ENCODE measurements at places on chromosomes 12 and 14.

DNA sequence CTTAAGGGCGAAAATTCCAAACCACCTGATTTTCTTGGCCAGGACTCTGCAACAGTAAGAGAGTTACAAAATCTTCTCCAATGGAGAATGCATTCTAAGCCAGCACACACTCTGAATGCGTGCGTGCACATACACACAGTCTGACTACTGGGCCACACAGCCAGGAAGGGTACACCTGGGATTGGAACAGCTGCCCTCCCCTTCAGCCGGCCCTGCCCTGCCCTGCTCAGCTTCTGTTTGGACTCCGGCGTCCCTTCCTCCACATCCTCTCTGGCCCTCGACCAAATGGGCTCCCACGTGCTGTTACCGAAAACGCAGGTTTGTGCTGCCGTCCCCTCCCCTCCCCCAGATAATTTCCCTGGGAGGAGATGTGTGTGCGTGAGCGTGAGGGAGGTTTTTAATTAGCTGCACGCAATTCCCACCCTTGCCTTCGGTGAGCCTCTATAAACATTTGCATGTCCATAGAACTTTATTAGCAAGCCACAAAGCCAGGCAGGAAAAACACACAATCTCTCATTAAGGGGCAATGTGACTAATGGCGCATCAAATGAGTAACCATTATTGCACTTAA, 43.0 kb downstream of the CCNK start:
- DNase-seq: no peak

DNA sequence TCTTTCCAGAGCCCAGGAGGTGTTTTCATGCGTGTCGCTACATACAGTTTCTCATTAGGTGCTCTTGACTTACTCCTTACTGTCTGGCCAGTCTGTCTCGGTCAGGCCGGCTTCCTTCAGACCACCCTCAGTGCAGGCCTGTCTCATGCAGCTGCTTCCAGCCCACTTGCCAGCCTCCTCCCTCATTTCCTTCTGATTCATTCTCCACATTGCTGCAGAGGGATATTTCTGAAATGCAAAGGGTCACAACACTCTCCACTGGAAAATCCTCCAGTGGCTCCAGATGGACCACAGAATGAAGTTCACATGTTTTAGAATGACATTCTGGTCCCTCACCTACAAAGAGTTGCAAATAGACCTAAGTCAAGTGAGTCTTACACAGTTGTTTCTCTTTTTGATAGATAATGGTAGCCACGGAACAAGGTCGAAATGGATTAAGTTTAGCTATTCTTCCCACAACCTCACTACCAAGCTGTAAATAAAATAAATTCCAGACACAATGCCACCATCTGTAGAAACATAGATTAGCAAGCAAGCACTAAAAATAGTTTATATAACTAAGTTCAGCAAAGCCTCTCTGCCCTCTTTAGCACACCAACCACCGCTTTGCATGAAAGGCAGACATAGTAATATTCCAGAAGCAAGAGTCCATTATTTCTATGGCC, 146.9 kb downstream of the ESR2 start:
- DNase-seq: no peak

DNA sequence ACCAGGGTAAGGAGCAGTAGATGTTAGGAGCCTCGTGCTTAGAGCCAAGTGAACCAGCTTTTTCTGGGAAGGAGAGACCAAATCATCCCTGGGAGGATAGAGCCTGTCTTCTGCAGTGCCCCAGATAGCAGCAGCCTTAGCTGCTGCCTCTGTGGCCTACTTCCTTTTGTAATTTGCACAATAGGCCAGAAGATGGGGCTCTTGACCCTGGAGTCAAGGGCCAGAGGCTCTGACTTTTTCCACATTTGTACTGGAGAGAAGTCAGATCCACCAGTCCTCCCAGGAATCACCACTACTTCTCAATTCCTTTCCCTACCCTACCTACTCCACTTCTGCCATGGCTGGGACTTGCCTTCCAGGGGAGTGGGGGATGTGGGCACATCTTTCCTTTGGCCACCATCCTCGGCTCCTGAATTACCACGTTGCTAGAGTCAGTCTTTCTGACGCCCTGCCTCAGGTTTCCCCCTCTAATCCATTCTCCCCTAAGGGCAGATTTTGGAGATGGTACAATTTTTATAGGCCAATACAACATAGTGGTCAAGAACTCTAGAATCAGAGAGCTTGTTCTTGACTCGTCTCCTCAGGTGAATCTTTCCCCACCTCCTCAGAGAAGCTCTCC, 3.3 kb upstream of the SLC4A8 start:
- no peak for DNase-seq

DNA sequence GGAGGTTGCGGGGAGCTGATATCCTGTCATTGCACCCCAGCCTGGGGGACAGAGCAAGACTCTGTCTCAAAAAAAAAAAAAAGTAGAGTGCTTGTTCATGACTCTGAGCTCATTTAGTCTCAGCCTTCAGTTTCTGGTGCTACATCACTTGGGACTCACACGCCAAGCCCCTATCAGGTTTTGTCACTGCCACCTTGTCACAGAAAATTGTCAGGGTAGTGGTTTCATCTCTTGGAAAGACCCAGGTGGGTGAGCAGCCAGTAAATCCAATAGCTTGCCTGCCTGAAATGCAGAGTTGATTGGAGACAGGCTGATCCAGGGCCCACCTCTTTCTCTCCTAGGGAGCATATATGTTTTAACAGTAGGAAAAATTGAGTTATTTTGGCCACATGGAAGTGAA, 113.0 kb downstream of the FGD4 start:
- no peak for DNase-seq

- DNase-seq: no peak
Observed at GRCh38 chr12:125271892-125272291, 206.7 kb downstream of the AACS start.

DNA sequence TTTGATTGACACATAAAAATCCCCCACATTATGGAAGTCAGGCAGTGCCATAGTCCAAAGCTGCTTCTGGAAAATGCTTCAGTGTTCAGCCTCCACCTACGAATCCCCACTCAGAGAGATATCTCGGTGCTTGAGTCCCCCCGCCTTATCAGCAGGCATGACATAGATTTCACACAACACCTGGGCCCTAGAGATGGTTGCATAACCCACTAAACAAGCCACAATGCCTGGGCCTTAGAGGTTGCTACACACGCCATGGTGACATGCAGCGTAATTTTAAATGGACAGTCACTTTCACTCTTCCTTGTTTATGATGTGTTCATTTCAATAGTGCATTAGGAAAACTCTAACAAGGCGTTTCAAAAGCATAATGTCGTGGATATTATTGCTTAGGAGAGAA, 38.0 kb downstream of the CCDC60 start:
- DNase-seq: no peak

DNA sequence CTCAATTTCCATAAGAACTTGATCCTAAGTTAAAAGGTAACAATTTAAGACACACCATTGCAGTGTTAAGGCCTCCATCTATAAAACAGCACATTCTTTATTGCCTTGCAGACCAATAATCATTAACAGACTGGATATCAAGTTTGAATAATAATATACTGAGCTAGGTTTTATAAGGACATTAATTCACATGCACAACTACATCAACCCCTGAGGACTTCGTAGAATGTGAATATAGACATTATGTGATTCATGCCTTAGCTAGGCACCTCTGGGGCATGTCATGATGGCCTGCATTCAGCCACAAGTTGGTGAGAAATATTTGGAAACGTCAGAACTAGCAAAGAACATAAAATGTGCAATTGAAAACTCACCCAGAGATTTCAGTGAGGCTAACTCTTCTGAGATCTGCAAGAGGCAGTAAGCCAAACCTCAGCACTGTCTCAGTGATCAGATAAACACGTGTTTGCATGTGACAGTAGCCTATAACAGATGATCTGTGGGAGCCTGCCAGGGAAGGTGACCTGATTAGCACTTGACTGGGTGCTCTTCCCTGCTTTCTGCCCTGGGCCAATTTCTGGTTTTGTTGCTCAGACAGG, 492.2 kb downstream of the FLRT2 start:
- no peak for DNase-seq

GRCh38 chr14:50795142-50795541, 35.8 kb downstream of the NIN start:
- no peak for DNase-seq

DNA sequence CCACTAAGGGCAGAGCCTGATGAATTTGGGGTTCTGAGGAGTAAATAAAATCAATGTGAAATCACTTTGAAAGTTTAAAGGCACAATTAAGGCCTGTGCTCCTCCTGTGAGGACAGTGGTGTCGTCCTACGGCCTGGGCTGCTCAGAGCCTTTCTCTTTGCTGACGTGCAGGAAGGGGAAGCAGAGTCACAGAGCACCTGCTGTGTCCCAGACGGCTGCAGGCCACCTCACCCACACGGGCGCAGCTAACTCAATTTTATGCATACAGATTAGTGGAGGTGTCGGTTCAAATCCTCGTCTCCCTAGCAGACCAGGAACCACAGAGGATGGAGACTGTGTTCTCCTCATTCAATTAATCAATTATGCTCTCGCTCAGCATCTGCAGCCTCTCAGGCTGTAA, 11.4 kb upstream of the DLK1 start:
- no peak for DNase-seq

- DNase-seq: no peak
Observed at GRCh38 chr12:88958946-88959345, 378.7 kb upstream of the KITLG start.

DNA sequence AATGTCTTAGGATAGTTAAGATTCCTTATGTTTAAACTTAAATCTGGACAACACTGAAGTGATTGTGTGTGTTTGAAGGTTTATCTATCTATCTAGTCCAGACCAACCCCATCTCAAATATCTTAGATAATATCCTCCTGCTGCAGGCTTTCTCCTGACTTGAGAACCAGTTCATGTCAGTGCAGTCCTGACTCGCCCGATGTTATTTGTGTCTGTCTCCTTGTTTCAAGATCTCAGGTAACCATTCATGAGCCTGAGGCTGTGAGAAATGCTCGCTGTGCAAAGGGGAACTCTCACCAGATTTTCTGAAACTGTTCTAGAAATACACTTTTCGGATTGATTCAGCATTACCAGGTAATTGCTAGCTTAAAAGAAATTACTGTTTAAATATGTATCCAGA, 356.2 kb downstream of the SNAPC1 start:
- DNase-seq: no peak

DNA sequence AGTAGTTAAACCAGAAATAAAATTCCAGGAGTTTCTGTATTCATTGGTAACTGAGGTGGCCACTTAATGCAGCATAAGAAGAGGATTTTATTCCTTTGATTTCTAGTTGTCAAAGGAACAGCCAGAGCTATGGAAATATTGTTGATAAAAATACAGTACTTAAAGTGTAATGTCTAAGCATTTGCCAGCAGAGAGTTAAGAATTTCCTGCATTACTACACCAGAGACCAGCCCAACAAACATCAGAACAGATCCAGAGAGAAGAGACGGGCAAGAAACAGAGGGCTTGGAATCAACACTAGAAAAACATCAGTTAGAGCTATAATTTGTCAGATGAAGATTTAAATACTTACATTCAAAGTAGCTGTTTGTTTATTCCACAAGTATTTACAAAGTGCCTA, 77.9 kb downstream of the ST8SIA1 start:
- no peak for DNase-seq

DNA sequence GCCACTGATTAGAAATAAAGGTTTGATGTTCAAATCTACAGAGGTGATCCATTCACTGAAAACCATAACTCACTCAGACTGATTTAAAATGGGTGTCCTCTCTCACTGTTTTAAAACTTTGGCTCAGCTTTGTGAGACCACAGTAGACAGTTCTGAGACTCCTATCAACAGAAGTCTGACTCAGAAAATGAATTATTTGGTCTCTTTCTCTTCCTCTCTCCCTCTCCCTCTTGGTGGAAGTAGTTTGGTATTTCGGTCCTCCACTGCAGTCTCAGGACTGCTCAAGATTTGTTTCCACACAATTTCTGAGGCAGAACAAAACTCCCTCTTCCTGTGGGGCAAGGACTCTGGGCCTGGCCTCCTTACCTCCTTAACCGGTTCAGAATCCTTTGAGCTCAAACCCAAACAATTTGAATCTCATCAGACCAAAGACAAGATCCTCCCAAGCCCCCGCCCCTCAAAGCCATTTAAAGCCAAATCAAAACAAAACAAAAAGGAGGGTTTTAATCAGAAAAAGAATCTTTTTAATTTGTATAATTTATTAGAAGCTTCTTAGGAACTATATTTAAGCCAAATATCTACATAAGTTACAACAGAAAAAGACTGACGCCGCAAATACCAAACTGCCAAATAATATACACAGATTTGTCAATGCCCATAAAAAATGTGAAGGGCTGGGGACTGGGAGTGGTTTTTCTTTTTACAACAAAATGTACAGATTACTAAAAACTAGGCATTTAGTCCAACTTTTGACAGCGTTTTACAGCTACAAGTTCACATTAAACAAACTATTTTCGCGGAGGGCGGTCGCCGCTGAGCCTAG, 3.9 kb downstream of the NKX2-1 start:
- no peak for DNase-seq

- no peak for DNase-seq
Observed at GRCh38 chr12:104586351-104586919, 129.7 kb downstream of the CHST11 start.

DNA sequence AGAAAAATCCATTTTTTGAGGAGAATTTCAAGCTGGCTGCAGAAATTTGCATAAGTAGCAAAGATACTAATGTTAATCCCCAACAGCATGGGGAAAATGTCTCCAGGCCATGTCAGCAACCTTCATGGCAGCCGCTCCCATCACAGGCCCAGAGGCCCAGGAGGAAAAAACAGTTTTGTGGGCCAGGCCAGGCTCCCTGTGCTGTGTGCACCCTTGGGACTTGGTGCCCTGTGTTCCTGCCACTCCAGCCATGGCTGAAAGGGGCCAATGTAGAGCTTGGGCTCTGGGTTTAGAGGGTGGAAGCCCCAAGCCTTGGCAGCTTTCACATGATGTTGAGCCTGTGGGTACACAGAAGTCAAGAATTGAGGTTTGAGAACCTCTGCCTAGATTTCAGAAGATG, 76.3 kb downstream of the MGAT4C start:
- DNase-seq: no peak

DNA sequence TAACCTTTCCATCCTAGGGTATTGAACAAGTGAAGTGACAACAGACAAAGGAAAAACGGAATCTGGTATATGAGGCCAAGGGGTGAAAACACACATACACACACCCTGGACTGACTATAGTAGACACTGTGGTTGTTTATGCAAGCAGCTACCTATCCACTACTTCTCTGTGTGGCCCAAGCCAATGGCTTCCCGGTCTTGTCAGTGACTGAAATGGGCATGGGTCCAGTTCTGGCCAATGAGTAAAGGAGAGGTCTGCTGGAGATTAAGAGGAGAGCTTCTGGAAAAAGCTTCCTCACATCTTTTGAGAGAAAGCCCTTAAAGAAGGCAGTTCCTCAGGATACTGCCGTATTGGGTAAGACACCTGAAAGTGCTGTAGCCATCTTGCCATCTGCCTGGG, 19.3 kb downstream of the MBIP start:
- no peak for DNase-seq

DNA sequence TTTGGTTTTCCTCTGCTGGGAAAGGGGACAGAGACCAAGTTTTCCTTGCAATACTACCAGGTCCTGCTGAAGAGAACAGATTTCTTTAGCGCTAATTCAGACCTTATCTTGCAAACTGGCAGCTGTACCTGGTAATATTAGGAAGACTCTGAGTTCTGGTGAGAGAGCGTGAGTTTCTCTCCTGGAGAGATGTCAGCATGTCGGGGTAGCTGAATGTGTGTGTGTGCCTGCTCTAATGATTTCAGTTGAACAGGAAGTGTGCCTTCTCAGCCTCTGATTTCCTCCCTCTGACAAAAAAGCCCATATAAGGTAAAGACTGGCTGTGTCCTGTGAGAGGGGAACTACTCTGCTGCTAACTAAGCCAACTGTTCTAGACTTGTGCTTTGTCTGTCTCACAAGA, 10.3 kb upstream of the ERP27 start:
- DNase-seq: no peak

All from stimulated activated CD8-positive, alpha-beta memory T cell treated with anti-CD3 and anti-CD28 coated beads, Interleukin-7, amount 100 ng/mL, for 48 hours (primary cell).